HL-60 (cell line): ENCODE measurements at places on chromosomes 2 and 18.

- DNase-seq = no peak
Measured at GRCh38 chr18:13393338-13393737, 174.8 kb downstream of the LDLRAD4 start.

DNA sequence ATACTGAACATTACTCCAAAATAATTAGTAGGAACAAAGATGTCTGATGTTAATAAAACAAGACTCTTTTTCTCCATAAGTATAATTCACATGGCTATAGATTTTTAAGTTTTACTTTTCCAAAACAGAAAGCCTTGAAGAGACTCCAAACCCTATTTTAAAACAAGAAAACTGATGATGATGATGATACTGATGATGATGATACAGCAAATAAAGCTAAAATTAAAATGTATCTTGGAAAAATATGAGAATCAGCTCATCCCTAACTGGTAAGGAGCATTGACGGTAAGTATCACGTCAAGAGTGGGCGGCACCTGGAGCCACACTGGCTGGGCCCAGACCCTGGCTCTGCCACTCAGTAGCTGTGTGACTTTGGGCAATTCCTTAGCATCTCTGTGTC lies 39.6 kb downstream of the ID2 start:
- no peak for DNase-seq

DNA sequence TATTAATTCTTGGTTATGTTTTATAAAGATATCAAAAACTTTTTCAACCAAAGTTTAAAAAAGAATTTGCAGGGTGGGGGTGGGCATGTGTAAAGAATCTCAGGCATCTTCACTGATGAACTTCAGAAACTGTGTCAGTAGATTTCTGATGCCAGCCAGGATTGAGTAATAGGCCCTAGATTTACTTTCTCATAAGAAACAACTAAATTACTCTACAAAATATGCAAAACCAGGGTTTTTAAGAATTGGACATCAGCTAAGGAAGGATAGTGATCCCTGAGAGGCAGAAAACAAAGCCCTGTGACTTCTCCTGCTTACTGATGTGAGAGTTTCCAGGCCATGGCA lies 11.9 kb upstream of the IL1R1 start:
- DNase-seq = no peak

DNA sequence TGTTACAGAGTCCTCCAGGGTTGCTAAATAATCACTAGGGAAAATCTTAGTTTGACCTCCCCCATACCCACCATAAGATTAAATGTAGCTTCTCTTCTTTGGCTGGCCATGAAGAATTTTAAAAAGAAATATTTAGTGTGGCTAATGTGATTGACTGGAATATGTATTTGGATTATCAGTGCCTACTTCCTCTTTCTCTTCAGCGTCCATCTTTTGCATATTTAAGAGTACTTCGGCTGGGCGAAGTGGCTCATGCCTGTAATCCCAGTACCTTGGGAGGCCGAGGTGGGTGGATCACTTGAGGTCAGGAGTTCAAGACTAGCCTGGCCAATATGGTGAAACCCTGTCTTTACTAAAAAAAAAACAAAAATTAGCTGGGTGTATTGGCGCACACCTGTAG lies 28.8 kb downstream of the ADAM23 start:
- DNase-seq = no peak

GRCh38 chr2:79638410-79638809 lies 125.6 kb downstream of the CTNNA2 start:
- no peak for DNase-seq
